ENCODE measurements at places on chromosomes 5 and 9.

GRCh38 chr5:92268343-92268742, 885.2 kb upstream of the ARRDC3 start:
- DNase-seq = no peak

- no peak for DNase-seq
Observed at GRCh38 chr5:122736086-122736845, 38.6 kb upstream of the SNX2 start.

- DNase-seq = no peak
Observed at GRCh38 chr5:67021521-67021920, 175.1 kb downstream of the CD180 start.

GRCh38 chr9:91138760-91139159, 223.0 kb downstream of the AUH start:
- DNase-seq = no peak

GRCh38 chr5:30802961-30803705, 390.4 kb upstream of the CDH6 start:
- no peak for DNase-seq

DNA sequence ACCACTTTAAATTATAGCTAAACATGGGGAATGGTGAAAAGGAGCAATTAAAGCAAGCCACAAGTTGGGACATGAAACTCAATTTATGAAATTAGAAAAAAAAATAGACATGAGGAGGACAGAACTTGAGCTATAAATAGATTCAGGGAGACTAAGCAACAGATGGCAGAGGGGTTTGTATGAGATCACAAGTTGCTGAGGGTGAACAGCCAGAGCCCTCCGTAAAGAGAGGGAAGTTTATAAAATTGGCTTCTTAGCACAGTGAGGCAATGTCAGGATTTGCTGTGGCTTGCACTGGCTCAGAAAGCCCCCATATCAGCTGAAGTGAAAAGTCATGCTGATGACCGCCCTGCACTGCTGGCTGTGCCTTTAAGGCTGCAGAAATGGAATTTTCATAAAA, 443.4 kb upstream of the CD180 start:
- DNase-seq = no peak

DNA sequence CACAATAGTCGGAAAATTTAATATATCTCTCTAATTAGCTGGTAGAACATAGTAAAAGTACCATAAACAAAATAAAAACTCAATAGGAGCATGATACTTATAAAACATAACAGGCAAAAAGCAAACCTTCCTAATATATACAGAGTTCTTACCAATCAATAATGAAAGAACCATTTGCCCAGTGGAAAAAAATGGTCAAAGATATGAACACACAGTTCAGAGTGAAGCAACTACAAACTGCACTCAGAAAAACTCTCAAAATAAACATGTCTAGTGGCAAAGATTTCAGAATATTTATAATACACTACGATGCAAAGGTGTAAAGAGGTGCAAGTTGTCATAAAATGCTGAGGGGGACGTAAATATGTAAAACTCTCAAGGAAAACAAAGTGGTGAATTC, 576.2 kb upstream of the CTNND2 start:
- no peak for DNase-seq
